ENCODE measurements at places on chromosomes 12 and 14.

GRCh38 chr14:77183896-77184295 is 2.3 kb downstream of the TMEM63C start:
- DNase-seq, result no peak

GRCh38 chr14:91925001-91925726 is 22.3 kb downstream of the FBLN5 start:
- peak; percentile 54 for DNase-seq

GRCh38 chr14:82642425-82642824 is 1108.8 kb upstream of the SEL1L start:
- DNase-seq, result peak; percentile 3

DNA sequence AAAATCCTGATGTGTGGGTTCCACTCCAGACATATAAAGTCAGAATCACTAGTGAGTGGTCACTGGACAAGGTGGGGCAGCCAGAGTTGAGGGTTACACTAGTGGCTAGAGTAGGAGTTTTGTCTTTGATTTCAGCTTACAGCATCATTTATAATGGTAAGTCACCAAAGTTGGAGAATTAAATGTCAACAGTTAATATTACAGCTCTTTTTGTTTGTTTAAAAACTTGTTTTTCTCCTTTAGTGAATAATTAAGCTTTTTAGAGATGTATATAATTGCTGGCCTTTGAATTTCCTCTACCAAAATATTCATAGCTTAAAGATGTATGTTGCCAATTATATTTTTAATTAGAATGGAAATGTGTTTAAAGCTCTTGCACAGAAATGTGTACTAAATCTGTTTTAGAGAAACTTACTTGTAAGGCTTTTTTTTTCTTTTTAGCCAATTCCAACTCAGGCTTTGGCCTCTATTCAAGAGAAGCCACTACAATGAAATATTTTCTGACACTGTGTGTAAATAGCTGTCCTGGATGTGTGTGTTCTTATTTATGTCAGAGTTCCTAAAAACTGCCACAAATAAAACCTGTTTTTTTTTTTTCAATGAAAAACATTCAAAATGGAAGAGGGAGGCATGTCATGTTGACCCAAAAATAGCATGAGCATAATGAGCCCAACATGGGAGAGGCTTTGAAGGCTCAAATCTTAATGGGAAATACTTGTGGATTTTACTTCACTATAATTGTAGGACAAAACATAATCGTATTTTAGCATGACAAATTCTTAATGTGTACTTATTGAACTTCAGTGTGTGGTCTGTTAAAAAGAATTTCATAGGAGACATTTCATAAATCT is 92.2 kb downstream of the TBC1D30 start:
- no peak for DNase-seq

- no peak for DNase-seq
Measured at GRCh38 chr12:65895759-65896656, 71.7 kb downstream of the HMGA2 start.

GRCh38 chr14:26389646-26390508 is 208.0 kb downstream of the NOVA1 start:
- peak; percentile 87 for DNase-seq

GRCh38 chr12:111410431-111411184 is 4.9 kb downstream of the SH2B3 start:
- peak; percentile 58 for DNase-seq

- peak; percentile 25 for DNase-seq
Measured at GRCh38 chr12:100391856-100392255, 35.0 kb downstream of the SLC17A8 start.

DNA sequence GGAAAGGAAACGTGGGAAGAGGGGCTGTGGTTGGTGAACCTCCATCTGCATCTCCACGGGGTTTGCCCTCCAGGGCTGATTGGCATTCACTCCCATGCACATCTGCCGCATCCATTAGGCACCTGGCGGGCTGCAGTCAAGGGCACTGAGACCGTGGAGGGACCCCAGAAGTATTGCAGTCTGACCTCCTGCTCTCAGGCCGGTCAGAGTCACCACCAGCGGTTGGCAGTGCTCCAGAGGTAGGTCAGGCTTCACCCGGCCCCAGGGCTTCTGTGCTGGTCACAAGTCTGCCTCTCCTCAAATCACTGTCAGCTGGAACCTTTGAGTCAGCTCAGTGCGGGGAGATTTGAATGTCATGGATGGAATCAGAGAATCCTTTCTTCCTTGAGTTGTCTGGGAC is 132.3 kb downstream of the PAPOLA start:
- no peak for DNase-seq

DNA sequence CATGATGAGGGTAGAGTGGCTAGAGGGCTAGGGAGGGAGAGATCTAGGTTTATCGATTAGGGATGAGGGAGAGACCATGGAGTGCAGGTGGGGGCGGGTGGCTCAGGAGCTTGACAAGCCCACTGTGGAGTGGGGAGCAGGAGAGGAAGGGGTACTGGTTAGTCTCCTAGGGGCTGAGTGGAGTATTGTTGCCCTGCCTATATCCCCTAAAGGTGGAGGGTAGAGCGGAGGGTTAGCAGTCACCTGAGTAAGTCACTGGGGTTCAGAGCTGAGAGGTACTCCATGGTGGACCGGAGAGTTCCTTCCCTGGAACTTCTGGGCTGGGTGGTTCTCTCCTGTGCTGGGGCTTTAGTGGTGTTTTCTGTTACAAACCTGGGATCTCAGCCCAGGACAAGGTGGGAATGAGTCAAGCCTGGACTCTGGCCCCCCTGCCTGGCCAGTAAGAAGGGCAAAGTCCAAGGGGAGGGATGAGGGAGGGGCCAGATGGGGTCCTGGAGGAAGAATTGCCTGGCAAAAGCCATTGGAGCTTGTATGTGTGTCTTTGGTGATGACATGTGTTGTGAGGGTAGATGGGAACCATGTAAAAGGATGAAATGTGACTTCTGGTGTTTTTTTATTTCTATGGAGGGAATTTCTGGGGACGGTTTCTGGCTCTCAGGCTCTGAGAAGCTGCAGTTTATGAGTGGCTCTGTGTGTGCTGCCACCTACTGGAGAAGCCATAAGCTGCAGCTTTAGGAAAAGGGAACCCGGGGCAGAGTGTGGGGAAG is at the start of gene CIDEB:
Gene CIDEB, minus strand, starts transcription at position 403 of the 767 bp plus-strand sequence. Its CDS starts 119 bp downstream, at position 284.
- peak; percentile 60 for DNase-seq

DNA sequence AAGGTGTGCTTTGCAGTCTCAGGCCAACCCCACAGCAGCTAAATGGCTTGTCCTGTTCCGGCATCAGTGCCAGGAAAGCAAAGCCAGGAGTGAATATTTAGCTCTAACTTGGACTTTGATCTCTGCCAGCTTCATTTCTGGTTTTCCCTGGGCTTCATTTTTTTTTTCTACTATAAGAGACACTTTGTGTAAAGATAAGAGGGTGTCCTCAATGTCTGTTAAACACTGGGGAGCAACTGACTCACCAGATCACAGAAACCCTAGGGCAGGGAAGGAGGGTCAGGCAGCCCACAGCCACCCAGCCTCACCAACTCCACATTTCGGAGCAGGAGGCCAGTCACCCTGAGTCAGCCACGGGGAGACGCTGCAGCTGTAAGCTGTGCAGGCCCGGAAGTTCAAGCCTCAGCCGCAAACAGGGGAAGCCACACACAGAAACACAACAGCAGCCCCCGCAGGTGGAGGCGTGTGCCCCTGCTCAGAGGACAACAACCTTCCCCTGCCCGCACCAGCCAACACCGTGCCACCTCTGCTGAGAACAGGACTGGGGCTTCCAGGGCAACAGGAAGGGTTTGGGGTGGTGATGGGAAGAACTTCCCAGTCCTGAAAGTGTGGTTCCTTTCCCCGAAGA is 6.3 kb downstream of the TNFRSF1A start:
- DNase-seq, result peak; percentile 90

DNA sequence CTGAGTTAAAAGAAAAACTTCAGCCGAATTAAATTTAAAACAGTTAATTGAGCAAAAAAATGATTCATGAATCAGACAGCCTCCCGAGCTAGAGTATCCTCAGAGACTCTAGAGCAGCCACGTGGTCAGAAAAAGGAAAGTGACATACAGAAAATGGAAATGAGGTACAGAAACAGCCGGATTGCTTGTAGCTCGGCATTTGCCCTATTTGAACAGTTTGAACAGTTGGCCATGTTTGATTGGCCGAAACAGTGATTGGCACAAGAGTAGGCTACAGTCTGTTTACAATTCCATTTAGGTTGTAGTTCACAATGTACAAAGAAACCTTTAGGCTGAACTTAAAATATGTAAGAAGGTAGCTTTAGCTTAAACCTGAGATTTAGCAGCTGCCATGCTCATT is 12.9 kb upstream of the OXA1L start:
- DNase-seq, result peak; percentile 5

GRCh38 chr12:92028441-92028709 is 117.3 kb downstream of the BTG1 start:
- peak; percentile 81 for DNase-seq

GRCh38 chr12:1992732-1993131 is 11.5 kb downstream of the DCP1B start:
- no peak for DNase-seq

DNA sequence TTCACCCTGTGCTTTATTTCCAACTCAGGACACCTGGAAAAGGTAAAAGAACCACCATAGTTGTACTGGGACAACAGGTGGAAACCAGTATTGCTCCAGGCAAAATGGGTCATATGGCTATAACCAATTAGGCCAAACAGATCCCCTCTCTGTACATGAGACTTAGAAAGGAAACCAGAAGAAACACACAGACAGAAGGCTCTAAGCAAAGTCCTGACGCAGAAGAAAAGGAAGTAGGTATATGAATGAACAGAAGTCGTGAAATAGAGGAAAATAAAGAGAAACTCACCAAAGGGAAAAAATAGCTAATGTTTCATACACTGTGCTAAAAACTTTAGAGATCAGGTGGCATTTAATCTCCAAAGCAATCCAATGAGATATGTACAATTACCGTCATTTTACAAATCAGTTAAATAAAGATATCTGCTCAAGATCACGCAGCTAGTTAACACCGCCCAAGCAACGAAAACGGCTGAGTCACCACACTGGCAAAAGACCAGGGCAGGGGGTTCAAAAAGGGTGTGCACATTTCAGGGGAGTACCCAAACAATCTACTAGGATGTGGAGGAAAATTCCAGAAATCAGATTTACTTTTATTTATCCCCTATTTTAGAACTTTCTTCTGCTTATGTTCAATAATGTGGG is 82.3 kb downstream of the ITPR2 start:
- DNase-seq, result no peak

DNA sequence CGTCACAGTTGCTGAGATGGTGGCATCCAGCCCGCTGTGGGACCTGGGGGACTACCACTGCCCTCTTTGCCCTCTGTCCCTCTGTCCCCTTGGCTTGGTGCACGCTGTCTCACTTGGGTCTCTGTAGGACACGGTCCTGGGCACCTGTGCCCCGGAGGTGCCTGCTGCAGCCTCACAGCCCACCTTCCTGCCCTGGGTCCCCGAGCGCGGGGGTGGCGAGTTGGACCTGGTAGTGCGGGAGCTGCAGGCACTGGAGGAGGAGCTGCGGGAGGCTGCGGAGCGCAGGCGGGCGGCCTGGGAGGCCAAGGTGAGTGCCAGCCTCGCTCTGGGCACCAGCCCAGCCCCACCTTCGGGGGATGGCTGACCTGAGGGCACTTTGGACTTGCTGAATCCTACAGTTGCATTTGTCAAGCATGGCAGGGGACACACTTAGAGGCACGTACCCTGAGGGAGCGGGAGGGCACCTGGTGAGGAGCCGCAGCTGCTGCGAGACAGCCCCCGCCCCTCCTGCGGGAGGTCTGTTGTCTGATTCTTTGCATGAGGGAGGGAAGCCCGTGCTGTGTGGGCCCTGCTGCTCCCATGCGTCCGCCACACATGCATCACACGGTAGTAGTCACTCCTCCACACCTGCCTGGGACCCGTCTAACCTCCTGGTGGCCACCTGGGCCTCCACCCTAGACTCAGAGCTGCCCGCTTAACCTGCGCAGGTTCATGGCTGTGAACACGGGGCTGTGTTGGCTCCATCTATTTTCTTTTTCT is 6.8 kb downstream of the TEDC1 start:
- DNase-seq, result no peak

GRCh38 chr14:104510216-104510615 is 69.3 kb upstream of the C14orf180 start:
- DNase-seq, result no peak

GRCh38 chr14:23386999-23387398 is 10.2 kb downstream of the CMTM5 start:
- no peak for DNase-seq

GRCh38 chr14:59013672-59014298 is 174.7 kb upstream of the DAAM1 start:
- peak; percentile 84 for DNase-seq

- DNase-seq, result no peak
Measured at GRCh38 chr14:68482772-68483395, 310.0 kb downstream of the ZFP36L1 start.

- no peak for DNase-seq
Measured at GRCh38 chr12:123763093-123763492, 992 bp downstream of the DNAH10 start.

DNA sequence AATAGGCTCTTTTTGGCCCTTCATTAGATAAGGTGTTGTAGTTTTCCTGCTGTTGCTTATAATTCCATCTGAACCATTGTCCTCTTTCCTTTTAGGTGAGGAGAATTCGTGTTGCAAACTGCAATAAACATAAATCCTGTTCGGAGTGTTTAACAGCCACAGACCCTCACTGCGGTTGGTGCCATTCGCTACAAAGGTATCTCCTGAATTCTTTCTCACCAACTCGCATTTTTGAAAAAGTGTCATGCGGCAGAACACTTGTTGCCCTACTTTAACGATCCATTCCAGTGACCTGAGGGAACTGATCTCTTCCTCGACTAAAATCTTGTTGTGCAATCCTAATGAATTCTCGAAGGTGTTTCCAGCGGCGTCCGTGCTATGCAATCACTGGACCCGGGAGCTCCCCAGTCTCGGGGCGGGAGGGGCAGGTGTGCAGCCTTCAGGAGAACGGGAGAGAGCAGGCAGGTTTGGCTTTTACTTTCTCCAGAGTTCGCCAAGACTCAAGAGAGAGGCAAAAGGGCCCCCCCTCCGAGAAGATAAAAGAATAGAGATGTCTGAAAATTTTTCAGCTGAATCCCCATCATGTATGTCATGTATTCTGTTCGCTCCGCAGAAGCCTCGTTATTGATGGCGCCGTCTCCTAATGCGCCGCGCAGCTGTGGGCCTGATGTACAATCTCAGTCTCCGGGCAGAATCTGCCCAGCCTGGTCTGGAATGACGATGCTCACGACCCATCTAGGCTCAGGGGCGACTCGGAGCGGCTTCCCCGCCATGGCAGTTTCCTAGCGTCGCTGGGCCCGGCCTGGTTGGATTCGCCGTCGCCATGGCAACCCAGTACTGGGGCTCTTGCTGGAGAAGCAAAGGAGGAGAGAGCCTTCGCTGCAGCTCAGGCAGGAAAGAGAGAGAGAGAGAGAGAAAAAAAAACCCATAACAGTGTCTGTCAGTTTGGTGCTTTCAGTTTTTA is 38.2 kb downstream of the PLXNC1 start:
- DNase-seq, result peak; percentile 55
